ENCODE measurements at places on chromosomes 6 and 20. TPM values are rescaled to one million over a fixed set of nuclear protein-coding genes. Genes with fewer than 3 reads are reported as not detected.

DNA sequence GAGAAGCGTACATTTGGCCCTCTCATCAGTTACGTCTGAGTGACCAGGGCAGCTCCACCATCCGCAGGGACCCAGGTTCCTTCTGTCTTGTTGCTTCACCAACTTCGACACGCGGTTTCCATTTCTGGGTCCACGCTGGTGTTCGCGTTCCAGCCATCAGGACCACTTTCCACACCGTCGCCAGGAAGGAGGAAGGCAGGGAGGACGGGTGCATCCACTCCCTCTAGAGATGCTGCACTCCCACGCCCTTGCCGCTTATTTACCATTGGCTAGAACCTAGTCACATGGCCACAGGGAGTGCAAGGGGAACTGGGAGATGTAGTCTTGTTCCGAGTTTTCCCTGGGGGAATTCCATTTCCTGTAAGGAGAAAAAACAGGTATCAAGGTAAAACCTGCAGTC, 33.2 kb upstream of the SNX9 start:
- H3K4me1 ChIP-seq: no peaks in the 10 kb centered on the region
- H3K27me3 ChIP-seq: no peaks in the 10 kb centered on the region
- H3K36me3 ChIP-seq: no peaks in the 10 kb centered on the region
- no peak for DNase-seq

GRCh38 chr6:2857580-2858337, 16.1 kb upstream of the SERPINB1 start:
- H3K27ac ChIP-seq: peak overlapping the region; percentile 93
- no peaks in the 10 kb centered on the region for H3K27me3 ChIP-seq
- H3K4me3 ChIP-seq: no peak overlapping the region

Gene OSTM1
- total RNA-seq: 118 TPM

Gene MYCT1
- total RNA-seq: 62.7 TPM
